Activated naive CD4-positive, alpha-beta T cell treated with anti-CD3 and anti-CD28 coated beads, Interleukin-2, amount 10 ng/mL, durations not matched to agents 5 hours and 36 hours (primary cell): ENCODE measurements at places on chromosomes 1 and 21. TPM values are rescaled to one million over a fixed set of nuclear protein-coding genes. Genes with fewer than 3 reads are reported as not detected.

Gene KRTAP20-3
- not detected for total RNA-seq

Gene C4BPB
- total RNA-seq = 3.0 TPM

Gene F3
- total RNA-seq = not detected

Gene TDRD5
- not detected for total RNA-seq

Gene CHIT1
- total RNA-seq = 0.19 TPM

Gene PADI2
- total RNA-seq = not detected

Gene CIART
- 3.0 TPM for total RNA-seq

Gene LCE1F
- not detected for total RNA-seq

Gene SNRNP40
- total RNA-seq = 66.9 TPM

Gene ADCY10
- 0.05 TPM for total RNA-seq

Gene OR2T35
- not detected for total RNA-seq

Gene GPR161
- total RNA-seq = not detected

Gene CLCNKA
- not detected for total RNA-seq

Gene PRR9
- total RNA-seq = not detected

Gene NSUN4
- 21.6 TPM for total RNA-seq

Gene ZNF695
- total RNA-seq = 0.48 TPM

Gene GPR25
- not detected for total RNA-seq
